ENCODE measurements at places on chromosomes 1 and 21. TPM values are rescaled to one million over a fixed set of nuclear protein-coding genes. Genes with fewer than 3 reads are reported as not detected.

Gene LRP8
- 8.9 TPM for total RNA-seq

Gene CGN
- 0.49 TPM for total RNA-seq

Gene TRIM46
- 1.1 TPM for total RNA-seq

Gene C1orf115
- total RNA-seq = 0.16 TPM

Gene LHX4
- 0.08 TPM for total RNA-seq

Gene AVPR1B
- not detected for total RNA-seq

Gene GJA5
- total RNA-seq = not detected

Gene PDZK1
- total RNA-seq = not detected

Gene LENEP
- total RNA-seq = not detected

Gene RSPH1
- total RNA-seq = 0.16 TPM
